ENCODE measurements at places on chromosomes 3 and 15. TPM values are rescaled to one million over a fixed set of nuclear protein-coding genes. Genes with fewer than 3 reads are reported as not detected.

The CHST13 gene
- total RNA-seq, result 0.91 TPM

The MKRN3 gene
- total RNA-seq, result 10.1 TPM

The KIF23 gene
- total RNA-seq, result 83.7 TPM

GRCh38 chr15:49877117-49877872 lies 241.7 kb downstream of the ATP8B4 start:
- DNase-seq, result no peak

- no peak for DNase-seq
Measured at GRCh38 chr3:122920986-122921385, 106.6 kb downstream of the SEMA5B start.

DNA sequence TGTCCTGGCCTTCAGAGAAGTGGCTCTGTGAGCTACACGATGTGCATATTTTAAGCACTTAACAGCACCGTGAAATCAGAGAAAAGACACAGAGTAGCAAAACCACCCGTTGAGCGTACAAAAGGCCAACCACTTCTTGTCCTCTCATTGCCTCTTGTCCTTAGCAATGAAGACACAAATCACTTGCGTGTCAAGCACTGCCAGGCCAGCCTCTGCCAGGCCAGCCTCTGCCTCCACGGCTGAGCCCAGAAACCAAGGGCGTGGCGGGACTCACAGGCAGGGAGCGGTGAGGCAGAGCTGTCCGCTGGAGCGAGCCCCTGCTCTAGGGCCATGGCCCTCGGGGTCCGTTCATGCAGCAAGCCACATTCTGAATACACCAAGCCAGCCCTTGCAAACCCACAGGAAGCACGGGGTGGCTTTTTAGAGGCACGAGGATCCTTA lies 4.0 kb downstream of the MUC4 start:
- DNase-seq, result no peak

DNA sequence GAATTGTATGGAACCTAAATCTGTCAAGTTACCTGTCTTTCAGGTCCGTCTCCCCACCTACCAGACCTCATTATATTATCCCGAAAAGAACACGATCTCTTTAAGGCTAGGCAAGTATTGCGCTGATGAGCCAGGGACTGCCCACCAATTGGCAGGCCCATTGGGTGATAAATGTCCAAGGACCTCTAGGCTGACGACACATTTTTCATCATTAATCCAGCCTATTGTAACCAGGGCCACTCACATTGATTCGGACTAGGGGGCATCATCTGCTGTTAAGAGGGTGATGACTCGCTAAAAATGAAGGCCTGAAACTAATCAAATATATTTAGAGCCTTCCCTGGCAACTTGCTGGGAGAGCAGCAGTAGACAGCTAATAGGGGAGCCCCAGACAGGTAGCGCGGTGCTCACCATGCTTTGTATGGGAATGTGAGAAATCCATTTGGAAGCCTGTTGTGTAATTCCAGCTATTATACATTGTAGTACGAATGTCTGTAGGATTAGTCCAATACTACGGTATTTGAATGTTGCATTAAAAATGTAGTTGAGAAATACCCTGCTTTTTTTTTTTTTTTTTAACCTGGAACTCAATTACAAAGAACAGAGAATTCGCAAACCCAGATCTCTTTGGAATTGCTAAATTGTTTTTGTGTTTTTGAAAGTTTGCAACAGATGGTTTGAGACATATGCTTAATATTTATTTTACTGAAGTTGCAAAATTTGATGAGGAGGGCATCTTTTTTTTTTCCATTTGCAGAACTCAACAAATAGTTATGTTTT lies 156.1 kb downstream of the ROBO2 start:
- no peak for DNase-seq

DNA sequence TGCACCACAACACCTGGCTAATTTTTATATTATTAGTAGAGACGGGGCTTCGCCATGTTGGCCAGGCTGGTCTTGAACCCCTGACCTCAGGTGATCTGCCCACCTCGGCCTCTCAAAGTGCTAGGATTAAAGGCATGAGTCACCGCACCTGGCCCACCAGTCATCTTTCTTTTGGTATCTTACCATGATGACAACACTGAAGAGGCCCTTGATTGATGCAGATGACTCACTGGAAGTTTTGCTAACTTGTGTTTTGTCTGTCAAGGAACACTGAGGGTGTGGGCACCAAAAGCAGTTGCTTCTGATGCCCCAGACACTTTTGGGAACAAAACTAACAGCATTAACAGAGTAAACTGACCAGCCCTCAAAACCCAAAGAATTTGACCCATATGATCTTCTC lies 88.3 kb downstream of the MYO5A start:
- peak; percentile 45 for DNase-seq

- DNase-seq, result no peak
Measured at GRCh38 chr15:79190093-79190492, 92.4 kb upstream of the ANKRD34C start.

DNA sequence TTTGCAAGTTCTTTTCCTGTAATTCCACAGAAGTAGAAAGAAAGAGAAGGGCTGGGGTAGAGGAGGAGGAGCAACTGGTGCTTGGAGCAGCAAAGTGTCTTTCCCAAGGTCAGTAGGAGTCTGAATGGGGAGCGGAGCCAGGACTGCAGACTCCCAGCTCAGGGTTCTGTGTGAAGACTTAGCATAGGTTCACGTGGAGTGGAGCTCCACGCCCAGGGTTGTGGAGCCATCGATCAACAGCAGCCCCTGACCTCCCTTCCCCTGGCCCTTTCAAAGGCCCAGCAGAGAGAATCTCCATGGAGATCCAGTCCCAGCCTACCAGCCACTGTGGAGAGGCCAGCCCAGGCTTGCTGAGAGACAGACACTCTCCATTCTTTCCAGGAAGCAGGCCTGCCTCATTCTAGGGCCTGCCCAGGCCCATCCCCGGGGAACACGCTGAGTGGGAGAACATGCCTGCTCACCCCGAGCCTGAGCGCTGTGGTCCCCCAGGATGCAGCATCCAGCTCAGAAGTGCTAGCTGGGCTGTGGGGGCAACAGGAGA lies 62.1 kb downstream of the CORO2B start:
- no peak for DNase-seq

- DNase-seq, result no peak
Measured at GRCh38 chr3:101862416-101863165, 13.3 kb downstream of the NFKBIZ start.

GRCh38 chr3:17747890-17748247 lies 5.4 kb upstream of the TBC1D5 start:
- no peak for DNase-seq

DNA sequence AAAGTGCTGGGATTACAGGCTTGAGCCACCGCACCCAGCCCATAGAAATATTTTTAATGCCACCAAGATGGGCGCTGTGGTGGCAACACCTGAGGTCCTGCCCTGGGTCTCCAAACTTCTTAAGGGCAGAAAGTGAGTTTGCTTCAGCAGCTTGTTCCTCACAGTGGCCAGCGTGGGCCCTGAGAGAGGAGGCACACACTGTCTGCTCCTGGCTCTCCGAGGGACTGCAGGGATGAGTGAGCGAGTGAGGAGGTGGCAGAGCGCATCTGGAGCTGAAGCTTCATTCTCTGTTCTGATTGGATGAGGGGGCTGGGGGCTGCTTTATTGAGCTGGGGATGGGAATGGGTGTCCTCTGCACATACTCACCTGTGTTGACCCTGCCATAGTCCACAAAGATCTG lies 57.6 kb upstream of the RAB6B start:
- no peak for DNase-seq

All from HCT116 (cell line).